ENCODE measurements at places on chromosomes 1 and 21. TPM values are rescaled to one million over a fixed set of nuclear protein-coding genes. Genes with fewer than 3 reads are reported as not detected.

DNA sequence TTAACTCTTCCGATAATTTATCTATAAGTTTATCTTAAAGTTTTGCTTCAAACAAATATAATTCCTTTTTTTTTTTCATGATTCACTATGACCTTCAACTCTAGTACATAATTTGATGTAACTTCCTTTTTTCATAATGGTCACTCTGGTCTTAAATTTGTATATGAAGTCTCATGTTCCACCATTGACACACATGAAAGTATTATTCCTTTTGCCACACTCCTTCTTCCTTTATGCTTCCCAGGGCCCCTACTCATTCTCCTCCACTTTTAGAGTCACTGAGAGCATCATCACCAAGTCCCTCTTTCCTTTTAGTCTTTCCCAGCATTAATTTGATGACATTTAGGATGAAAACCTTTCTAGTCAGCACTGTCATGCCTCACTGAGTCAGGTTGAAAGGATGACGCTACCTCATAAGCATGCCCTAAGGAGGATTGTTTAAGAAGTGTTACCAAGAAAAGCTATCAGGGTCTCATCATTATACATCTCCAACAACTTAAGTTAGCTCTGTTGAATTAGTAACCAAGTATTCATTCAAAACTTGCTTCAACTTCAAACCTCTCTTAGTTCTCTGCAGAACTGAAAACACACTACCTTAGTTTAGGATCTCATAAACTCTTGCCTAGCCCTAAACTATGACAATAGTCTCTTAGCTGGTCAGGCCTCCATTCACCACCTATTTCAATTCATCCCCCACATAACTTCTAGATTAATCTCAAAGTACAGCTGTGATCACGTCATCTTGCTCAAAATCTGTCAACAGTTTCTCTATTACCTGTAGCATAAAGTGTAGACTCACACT, 14.5 kb downstream of the AUNIP start:
- DNase-seq = no peak
- H3K4me3 ChIP-seq = no peak overlapping the region
- no peaks in the 10 kb centered on the region for H3K27me3 ChIP-seq

DNA sequence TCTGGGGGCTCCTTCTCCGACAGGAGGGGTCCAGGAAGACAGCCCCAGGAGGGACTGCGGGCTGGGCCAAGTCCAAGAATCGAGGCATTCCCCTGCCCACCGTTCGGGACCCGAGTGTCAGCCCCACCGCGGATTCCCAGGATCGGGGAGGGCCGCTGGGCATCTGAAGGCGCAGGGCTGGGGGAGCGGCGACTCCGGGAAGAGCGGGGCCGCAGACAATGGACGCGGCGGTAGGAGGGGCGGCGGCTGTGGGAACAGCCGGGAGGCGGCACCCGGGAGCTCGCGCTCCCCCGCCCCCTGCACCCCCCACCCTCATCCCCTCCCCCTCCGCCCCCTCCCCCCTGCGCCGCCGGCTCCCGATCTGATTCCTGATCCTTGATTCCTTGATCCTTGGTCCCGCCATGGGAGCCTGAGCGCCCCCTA, at the start of gene VANGL2:
TSS of gene VANGL2 (plus strand) at position 342 of the 423 bp plus-strand sequence. CDS start 15,274 bp downstream, outside the sequence.
- H3K4me3 ChIP-seq = peak within 1 kb of the TSS; percentile 67
- DNase-seq = peak; percentile 20
- no peaks in the 10 kb centered on the region for H3K27me3 ChIP-seq
- no peaks in the 10 kb centered on the region for H3K4me1 ChIP-seq
- no peak within 1 kb of the TSS for H3K27ac ChIP-seq

DNA sequence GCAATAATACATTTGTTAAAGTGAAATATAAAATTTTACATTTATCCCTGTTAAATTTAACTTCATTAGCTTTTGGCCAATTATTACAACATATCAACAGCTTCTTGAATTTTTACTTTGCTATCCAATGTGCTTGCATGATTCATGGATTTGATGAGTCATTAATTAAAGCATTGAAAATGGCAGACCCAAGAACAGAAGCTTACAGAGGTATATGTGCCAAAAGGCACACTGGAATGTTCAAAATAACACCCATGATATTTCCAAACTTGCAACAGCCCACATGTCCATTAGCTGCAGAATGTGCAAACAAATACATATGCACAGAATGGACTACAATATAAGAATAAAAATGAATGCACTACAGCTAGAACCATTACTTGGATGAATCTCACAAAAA, 76.4 kb upstream of the MAN1A2 start:
- H3K4me3 ChIP-seq = no peak overlapping the region
- no peaks in the 10 kb centered on the region for H3K4me1 ChIP-seq
- DNase-seq = no peak
- H3K36me3 ChIP-seq = no peaks in the 10 kb centered on the region

DNA sequence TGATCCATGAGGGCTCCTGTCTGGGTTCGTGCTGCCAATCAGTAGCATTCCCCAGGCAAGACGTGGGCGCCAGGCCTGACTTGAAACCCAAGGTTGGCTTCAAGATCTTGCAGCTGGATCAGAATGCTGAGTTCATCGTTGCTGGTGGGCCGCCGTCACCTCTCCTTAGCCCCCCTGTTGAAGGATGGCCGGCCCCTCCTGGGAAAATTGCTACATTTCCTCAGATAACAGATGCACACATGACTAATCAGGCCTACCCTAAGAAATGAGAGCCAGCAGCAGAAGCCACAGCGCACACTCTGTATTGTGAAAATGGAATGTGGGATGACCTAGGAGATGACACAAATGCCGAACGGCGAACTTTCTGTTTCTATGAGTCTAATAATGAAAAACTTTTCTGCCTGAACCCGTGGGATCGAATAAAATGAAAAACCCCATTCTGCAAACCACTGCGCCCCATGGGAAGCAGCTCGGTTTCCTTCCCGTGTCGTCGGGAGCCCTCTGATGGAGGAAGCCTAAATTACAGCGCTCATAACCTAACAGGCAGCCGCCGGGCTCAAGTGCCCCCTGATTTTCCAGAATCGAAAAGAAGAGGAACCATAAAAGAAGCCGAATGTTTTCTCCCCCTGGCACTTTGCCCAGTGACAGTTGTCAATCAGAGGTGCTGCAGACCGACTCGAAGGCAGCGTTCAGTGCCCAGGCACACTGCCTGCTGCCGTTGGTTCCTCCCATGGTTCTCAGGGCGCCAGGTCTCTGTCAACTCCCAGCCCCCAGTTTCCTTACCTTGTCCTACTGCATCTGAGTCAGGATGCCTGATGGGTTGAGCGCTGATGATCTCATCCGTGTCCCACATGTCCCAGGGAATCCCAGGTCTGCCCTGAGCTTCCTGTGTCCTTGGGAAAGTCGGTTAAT, 38.2 kb upstream of the H6PD start:
- H3K4me1 ChIP-seq = peaks cover 14% of the 10 kb centered on the region
- no peak overlapping the region for H3K4me3 ChIP-seq

- no peaks in the 10 kb centered on the region for H3K27me3 ChIP-seq
- H3K4me3 ChIP-seq = peak overlapping the region; percentile 86
- no peak for DNase-seq
- H3K36me3 ChIP-seq = peaks cover 11% of the 10 kb centered on the region
- H3K4me1 ChIP-seq = peaks cover 14% of the 10 kb centered on the region
Observed at GRCh38 chr1:155062702-155063411, 683 bp upstream of the EFNA4 start.

DNA sequence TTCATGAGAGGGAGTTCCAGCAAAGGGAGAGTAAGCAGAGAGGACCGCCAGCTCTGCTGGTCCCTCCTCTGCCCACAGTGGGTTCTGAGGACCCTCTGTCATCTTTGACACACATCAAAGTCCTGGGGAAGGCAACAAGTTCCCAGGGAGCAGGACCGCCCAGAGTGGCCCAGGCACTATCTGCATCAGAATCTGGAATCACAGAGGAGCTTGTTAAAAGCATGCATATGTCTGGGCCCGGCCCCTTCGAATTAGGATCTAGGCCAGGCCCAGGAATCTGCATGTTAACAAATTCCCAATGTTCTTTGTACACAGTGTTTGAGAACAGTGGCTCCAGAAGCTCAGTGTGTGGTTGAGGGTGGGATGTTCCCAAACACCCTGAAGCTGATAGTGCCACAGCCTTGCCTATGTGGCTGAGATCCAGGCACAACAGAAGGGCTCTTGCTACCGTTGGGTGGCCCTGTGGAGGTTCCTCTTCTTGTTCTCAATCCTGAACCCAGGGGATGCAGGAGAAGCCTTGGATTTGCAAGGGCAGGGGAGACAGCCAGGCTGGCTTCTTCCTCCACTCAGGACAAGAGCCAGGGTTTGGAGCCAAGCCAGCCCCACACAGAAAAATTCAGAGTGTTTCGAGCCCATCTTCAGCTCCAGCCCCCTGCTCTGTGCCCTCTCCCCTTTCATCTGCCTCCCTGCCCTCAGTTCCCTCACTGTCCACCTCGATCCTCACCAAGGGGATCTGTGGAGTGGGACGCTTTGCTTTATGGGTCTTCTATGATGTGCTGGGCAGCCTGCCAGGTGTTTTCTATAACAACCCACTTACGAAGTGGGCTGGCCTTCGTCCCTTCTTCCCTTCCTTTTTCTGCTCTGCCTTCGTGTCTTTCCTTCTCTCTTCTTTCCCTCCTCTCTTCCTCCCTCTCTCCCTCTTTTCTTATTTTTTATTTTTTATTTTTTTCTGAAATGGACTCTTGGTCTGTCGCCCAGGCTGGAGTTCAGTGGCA, 129.0 kb upstream of the TMPRSS2 start:
- no peak overlapping the region for H3K4me3 ChIP-seq
- no peaks in the 10 kb centered on the region for H3K36me3 ChIP-seq
- DNase-seq = no peak
- no peaks in the 10 kb centered on the region for H3K4me1 ChIP-seq
- H3K27me3 ChIP-seq = peaks cover 20% of the 10 kb centered on the region
- H3K27ac ChIP-seq = no peak overlapping the region

GRCh38 chr1:117068580-117068979, 8.5 kb downstream of the TTF2 start:
- DNase-seq = no peak
- H3K36me3 ChIP-seq = peaks cover 3% of the 10 kb centered on the region
- no peaks in the 10 kb centered on the region for H3K4me1 ChIP-seq
- no peak overlapping the region for H3K4me3 ChIP-seq
- H3K27ac ChIP-seq = no peak overlapping the region

- no peaks in the 10 kb centered on the region for H3K36me3 ChIP-seq
- H3K4me1 ChIP-seq = peaks cover 20% of the 10 kb centered on the region
- H3K27ac ChIP-seq = no peak overlapping the region
- DNase-seq = no peak
Observed at GRCh38 chr1:53060579-53060978, 1.4 kb upstream of the PODN start.

GRCh38 chr1:207581496-207582153, 63.3 kb upstream of the CR1L start:
- H3K27me3 ChIP-seq = peaks cover 2% of the 10 kb centered on the region
- H3K27ac ChIP-seq = no peak overlapping the region
- H3K4me1 ChIP-seq = no peaks in the 10 kb centered on the region
- DNase-seq = no peak
- H3K36me3 ChIP-seq = no peaks in the 10 kb centered on the region

KHDC4 gene
- 44.5 TPM for total RNA-seq

- H3K27ac ChIP-seq = no peak overlapping the region
- DNase-seq = no peak
- H3K4me1 ChIP-seq = peaks cover 6% of the 10 kb centered on the region
Observed at GRCh38 chr1:109476825-109477224, 6.9 kb upstream of the ATXN7L2 start.

- no peaks in the 10 kb centered on the region for H3K36me3 ChIP-seq
- no peak overlapping the region for H3K27ac ChIP-seq
- no peaks in the 10 kb centered on the region for H3K27me3 ChIP-seq
- H3K4me1 ChIP-seq = peaks cover 5% of the 10 kb centered on the region
- no peak overlapping the region for H3K4me3 ChIP-seq
Observed at GRCh38 chr21:45353200-45353599, 51.8 kb upstream of the COL18A1 start.

DNA sequence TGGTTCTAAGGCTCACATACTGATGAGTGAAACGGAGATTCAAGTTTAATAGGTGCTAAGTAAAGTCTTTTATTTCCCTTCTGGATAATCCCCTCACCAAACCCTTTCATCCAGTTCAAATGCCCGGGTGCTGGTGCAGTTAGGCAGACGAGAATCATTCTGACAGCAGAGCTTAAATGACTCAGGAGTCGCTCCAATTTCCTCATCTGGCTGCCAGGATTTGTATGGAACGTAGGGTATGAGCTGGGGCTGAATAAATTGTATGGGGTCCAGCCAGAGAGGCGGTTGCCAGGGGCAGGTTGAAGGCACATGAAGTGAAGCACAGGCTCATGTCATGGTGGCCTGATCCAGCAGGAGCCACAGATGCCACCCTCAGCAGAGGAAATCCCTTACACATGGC, 76.0 kb downstream of the PAPPA2 start:
- no peaks in the 10 kb centered on the region for H3K27me3 ChIP-seq
- no peak overlapping the region for H3K27ac ChIP-seq
- no peaks in the 10 kb centered on the region for H3K36me3 ChIP-seq

DNA sequence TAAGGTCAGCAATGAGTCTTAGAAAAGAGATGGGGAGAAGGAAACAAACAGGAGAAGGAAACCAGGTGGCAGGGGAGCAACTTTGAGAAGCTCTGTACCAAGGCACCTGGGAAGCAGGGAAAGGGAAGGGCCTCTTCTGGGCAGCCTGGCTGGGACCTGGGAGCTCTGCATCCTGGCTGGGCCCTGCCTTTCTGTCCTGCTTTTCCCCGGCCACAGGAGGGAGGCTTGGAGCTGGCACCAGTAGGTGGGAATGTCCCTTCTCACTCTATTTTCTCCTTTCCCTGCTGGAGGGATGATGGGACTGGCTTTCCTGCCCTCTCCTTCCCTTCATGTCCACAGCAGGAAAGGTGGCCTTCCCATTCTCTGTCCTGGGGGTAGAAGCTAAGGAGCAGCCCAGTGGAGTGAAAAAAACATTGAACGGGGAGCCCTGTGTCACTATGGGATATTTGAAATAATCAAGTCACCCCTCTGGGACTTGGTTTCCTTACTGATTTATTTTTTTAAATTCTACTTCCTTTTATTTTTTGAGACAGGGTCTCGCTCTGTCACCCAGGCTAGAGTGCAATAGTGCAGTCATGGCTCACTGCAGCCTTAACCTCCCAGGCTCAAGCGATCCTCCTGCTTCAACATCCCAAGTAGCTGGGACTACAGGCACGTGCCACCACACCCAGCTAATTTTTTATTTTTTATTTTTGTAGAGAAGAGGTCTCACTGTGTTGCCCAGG, 5.1 kb upstream of the NES start:
- H3K36me3 ChIP-seq = no peaks in the 10 kb centered on the region
- no peak overlapping the region for H3K4me3 ChIP-seq
- DNase-seq = no peak

PLEKHO1 gene
- 68.9 TPM for total RNA-seq

- no peak overlapping the region for H3K4me3 ChIP-seq
- H3K36me3 ChIP-seq = no peaks in the 10 kb centered on the region
- peaks cover 7% of the 10 kb centered on the region for H3K27me3 ChIP-seq
- no peak overlapping the region for H3K27ac ChIP-seq
- no peaks in the 10 kb centered on the region for H3K4me1 ChIP-seq
Observed at GRCh38 chr1:14513111-14513510, 85.4 kb upstream of the KAZN start.

DNA sequence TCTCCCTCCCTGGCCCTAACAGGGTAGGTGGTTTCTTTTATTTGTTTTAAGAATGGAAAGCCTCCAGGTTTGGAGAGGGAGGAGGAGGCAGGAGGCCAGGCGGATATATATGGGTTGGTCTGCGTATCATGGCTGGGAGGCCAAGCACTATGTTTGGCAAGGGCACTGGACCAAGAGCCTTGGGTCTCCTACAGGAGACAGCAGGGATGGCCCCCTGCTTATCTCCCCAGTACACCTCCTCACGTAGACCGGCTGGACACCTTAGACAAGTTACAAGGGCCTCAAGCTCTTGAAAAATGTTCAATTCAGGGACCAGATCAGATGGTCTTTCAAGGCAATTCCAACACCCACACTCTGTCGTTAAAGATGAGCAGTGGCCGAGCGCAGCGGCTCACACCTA, 10.9 kb downstream of the SLC41A1 start:
- peaks cover 31% of the 10 kb centered on the region for H3K4me1 ChIP-seq
- H3K36me3 ChIP-seq = peaks cover 39% of the 10 kb centered on the region
- no peaks in the 10 kb centered on the region for H3K27me3 ChIP-seq
- no peak for DNase-seq

Data from T-cell (primary cell).